ENCODE measurements at places on chromosomes 4 and X.

DNA sequence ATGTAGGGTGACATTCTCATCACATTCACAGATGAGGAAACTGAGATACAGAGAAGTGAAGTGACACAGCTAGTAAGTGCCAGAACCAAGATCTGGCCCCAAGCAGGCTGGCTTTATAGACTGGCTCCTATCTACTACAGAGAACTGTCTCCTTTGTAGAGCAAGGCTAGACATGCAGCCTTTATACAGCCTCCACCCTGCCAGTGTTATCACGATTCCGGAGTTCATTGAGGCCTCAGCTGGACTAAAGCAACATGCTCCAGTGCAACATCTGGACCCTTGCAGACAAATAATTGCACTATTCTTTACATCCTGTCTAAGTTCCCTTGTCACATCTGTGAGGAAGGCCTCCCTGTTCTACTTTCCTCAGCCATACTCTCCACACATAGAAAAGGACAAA, 58.0 kb upstream of the XIAP start:
- no peak for DNase-seq

DNA sequence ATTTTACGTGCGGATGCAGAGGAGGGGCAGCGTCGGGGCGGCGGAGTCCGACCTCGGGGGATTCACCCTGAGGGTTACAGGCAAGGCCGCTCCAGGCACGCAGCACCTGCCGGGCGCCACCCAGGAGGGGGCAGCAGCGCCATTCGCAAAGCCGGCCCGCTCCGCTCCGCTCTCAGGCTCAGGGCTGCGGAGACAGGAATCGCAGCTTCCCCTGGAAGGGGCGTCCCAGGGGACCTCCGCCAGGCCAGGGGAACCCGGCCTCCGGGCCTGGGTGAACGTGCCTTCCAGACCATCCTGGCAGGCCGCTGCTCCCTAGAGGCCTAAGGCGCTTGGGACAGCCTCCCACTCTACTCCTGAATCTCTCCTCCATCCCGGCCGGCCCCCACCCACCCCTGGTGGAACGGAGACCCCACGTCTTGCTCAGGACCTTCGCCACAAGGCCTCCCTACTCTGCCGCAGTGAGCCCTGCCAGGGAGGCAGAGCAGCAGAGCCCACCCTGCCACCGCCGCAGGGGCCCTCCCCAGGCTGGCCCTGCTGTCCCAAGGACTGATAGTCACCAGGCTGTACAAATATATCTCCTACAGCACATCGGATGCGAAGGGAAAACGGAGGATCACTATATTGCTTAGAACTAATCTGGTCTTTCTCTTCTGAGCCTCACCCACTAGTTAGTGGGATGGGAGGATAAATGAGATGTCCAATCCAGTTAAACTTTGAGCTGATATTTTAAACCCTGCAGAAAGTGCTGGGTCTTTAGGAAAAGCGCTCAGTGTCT, 115.0 kb downstream of the SMIM20 start:
- no peak for DNase-seq

DNA sequence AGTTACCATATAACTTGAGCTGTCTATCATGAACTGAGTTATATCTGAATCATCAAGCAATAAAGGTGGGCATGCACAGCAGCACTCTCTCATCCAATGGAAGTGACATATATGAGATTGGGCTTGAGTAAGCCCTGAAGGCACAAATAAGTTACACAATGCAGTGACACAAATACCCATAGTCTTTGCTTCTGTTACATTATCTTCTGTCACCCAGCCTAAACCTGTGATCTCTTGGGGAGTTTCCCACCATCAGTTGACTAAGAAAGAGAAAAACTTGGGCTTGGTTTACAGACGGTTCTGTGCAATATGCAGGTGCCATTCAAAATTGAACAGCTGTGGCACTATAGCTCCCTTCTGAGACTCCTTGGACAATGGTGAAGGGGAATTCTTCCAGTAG, 138.8 kb upstream of the IL15 start:
- DNase-seq: no peak

GRCh38 chr4:157674699-157675098, 454.2 kb downstream of the GRIA2 start:
- DNase-seq: peak; percentile 58

DNA sequence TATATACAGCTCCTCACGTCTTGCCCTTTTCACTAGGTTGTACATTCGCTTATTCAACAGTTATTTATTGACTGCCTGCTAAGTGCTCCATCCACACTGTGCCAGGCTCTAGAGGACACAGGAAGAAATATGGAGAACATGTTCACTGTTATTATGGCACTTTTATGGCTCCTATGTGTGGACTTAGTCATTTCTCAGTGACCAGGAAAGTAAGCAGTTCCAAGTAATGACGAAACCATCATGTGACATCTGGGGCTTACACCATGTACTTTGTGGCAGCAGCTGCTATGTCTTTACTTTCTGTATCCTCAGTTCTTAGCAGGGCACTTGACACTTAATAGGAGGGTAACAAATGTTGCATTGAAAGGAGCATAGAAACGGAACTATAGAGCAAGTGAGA, 278.0 kb downstream of the ANK2 start:
- DNase-seq: no peak

DNA sequence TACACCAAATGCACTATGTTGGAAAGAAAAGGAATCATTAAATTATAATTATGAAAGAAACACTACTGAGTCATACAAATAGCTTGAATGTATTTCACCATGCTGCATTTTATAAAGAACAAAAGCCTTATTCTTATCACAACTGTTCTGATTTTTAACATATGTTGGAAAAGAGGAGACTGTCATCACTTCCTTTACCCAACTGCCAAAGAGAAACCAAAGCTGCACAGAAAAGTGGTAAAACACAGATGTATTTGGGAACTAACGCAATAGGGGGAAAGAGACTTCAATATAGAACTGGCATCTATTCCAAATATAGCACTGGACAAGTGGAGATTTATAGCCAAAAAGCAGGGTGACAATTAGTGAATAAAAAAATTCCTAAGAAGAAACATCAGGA, 181.0 kb downstream of the SPANXN3 start:
- no peak for DNase-seq

DNA sequence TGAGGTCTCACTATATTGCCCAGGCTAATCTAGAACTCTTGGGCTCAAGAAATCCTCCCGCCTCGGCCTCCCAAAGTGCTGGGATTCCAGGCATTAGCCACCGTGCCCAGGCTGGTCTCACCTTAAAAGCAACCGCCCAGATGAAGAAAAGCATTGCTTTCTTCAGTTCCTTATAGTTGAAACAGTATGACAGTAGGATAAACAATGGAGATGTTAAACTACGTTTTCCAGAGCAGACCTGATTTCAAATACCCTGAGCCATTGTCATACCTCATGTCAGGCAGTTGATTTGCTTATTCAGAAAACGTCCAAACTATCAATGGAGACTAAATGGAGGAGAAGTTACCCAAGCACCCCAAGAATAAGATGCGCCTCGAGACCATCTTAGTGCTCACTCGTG, 26.3 kb upstream of the TMEM131L start:
- no peak for DNase-seq

- DNase-seq: peak; percentile 1
These were observed 321.3 kb downstream of the RAB28 start for GRCh38 chr4:13162886-13163285.

- DNase-seq: no peak
These were observed 3.1 kb upstream of the HS6ST2 start for GRCh38 chrX:132961511-132961910.

DNA sequence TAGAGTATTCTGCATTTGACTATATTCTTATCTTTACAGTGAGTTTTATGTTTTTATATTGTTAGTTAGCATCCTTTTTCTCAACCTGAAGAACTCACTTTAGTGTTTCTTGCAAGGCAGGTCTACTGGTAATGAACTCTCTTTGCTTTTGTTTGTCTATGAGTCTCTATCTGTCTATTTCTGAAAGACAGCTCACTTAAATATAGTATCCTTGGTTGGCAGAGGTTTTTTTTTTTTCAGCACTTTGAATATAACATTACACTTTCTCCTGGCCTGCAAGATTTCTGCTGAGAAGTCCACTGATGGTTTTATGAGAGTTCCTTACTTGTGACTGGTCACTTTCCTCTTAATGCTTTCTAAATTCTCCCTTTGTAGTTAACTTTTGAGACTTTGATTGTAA, 32.8 kb upstream of the C4orf54 start:
- no peak for DNase-seq

GRCh38 chrX:45740291-45740690, 539.6 kb upstream of the DIPK2B start:
- no peak for DNase-seq

- DNase-seq: no peak
These were observed 208.2 kb downstream of the APBB2 start for GRCh38 chr4:41006141-41006540.

- peak; percentile 92 for DNase-seq
These were observed 114.3 kb upstream of the TEX13C start for GRCh38 chrX:125205133-125205917.

DNA sequence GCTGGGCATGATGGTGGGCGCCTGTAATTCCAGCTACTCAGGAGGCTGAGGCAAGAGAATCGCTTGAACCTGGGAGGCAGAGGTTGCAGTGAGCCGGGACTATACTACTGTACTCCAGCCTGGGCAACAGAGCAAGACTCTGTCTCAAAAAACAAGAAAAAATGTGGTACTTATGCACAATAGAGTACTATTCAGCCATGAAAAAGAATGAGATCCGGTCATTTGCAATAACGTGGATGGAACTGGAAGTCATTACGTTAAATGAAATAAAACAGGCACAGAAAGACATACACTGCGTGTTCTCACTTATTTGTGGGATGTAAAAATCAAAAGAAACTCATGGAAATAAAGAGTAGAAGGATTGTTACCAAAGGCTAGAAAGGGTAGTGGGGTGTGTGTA, 12.1 kb downstream of the RPGR start:
- no peak for DNase-seq

GRCh38 chrX:105117621-105118020, 102.9 kb downstream of the TEX13A start:
- DNase-seq: no peak

DNA sequence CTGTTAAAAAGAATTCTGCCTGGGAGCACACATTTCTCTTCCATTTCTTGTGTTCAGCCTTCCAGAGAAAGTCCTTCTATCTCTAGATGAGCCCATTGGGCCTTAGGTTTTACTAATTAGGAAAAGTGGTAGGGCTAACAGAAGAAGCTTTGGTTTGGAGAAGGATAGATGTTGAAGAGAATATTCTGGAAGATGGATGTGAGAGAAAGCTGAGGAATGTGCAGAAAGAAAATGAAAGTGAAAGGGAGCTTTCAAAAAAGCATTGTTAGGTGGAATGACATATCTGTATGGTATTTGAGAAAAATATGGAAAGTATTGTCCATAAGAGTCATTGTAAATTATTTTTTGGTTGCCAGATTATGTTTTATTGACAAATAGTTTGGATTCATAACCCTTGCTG, 474.8 kb upstream of the SLIT2 start:
- DNase-seq: no peak

DNA sequence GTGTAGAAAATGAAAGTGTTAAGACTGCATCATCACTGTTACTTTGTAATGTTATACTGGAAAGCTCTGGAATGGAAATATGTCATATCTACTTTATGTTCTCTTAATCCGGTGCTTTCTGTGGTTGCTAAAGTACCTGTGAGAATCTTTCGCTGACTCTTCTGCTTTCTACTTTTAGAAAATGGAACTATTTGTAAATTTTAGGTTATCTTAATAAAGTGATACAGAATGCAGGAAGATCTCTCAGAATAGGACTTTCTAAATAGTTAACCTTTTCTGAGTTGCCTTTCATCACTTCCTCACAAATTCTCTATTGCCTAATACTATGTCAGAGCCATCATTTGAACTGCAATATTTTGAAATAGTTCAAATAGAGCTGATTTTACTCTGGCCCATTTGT, 69.3 kb downstream of the BMP2K start:
- DNase-seq: no peak

- DNase-seq: no peak
These were observed 31.5 kb upstream of the NAA11 start for GRCh38 chr4:79357365-79357764.

DNA sequence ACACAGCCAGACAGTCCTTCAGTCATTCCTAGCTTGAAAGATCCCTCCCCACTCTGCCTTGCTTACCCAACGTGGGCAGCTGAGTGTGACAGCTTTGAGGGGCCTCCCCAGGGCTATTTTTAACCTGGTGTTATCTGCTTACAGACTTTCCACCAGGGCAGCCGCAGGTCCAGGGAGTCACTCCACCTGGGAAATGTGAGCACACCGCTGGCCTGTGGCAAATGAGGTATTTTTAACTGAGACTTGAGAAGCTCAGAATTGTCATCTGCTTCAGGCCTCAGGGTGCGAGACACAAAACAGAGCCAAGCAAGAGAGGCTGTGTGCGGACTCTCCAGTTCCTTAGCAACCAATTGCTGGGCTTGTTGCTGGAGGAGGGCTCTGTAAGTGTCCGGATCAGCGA, 13.0 kb downstream of the CORIN start:
- no peak for DNase-seq

- DNase-seq: no peak
These were observed 400 bp upstream of the PAQR3 start for GRCh38 chr4:78939667-78940008.

GRCh38 chrX:66200855-66201795, 37.1 kb downstream of the HEPH start:
- DNase-seq: no peak

GRCh38 chrX:66008328-66008970, 31.4 kb downstream of the VSIG4 start:
- no peak for DNase-seq

DNA sequence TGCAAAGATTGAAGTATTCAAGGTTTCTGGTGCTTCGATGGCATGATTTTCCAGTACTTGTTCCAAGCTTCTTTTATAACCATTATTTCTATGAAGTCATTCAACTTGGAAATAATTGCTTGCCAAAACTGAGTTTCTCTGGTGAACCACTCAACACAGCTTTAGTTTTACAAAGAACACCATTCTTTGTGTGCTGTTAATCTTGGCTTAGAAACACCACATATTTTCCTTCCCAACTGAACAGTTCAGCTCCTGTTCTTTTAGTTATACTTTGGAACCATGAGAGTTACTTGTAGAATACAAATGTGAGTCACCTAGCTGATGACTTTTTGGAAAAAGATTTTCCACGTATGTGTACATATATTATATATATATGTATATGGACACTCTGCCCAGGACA, 32.7 kb downstream of the TMEM47 start:
- no peak for DNase-seq

DNA sequence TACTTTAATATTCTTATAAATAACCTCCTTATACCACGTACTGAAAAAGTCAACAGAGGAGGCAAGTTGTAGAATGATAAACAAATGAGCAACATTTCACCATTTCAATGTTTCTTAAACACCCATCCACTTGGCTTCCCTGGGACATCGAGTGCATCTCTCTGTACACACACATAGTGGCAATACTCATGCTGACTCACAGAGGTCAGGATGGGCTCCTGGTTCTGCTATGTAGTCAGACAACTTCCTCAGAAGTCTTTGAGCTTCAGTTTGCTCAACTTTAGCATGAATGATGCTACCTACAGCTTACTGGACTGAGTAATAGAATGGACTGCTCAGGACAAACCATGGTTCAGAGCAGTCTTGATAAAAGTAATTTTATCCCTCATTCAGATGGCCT, 56.9 kb downstream of the MAD2L1 start:
- no peak for DNase-seq

All from NCI-H446 (cell line).